ENCODE measurements at places on chromosomes 5 and 9.

DNA sequence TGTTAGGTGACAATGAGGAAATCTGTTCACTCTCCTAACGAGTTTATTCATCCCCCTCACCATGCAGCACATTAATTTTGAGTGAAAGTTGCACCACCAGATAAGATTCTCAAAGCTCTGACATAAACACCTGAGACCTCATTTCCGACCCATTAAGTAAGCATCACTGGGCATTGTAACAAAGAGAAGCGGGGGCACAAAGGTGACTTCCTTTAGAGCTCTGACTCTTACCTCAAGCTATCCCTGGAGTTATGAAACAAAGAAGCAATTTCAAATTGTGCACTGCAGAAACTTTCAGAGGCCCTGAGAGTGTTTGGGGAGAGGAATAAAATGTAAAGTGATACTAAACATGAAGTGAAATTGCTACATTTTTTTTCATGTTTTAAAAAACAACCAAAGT is 29.5 kb downstream of the C5orf15 start:
- DNase-seq = no peak

DNA sequence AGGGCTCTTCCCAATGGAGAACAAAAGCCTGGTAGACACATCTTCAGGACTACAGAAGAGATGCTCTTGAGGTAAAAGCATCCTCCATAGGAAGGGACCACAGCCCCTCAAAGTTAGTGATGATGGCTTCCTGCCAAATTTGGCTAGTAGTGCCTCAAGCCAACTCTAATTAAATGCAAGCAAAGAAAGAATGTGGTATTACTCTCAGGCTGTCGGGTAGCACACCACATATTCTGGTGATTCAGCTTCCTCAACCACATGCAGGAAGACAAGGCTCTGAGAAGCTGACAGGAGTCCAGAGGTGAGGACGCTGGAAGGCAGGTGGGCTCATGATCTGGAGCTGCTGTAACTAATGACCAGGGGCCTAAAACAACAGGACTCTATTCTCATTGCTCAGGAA is 37.2 kb upstream of the S1PR3 start:
- DNase-seq = no peak

- peak; percentile 14 for DNase-seq
Observed at GRCh38 chr5:175814691-175815090, 56.7 kb upstream of the CPLX2 start.

GRCh38 chr9:136644593-136645351 is 17.9 kb upstream of the EGFL7 start:
- DNase-seq = no peak

DNA sequence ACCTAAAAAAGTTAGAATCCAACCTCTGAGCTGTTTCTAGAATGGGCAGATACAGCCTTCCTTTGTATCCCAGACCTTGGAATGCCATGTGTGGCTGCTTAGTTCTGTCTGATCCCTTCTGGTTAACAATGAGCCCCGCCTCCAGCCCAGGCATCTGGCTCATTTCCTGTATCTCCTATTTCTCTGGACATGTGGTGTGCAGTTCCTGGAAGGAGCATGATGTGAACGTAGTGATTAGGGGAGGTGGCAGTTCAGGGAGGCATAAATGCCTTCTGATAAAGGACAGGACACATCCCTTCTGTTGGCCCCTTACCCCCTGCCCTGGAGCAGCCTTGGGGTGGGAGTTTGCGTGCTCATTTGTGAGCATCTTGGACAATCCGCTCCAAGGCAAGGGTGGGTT is 243.0 kb downstream of the ZSWIM6 start:
- peak; percentile 77 for DNase-seq

GRCh38 chr5:148992265-148992664 is 70.6 kb downstream of the SH3TC2 start:
- DNase-seq = no peak

- DNase-seq = no peak
Observed at GRCh38 chr9:114202396-114202795, 47.1 kb downstream of the COL27A1 start.

- DNase-seq = no peak
Observed at GRCh38 chr5:1955586-1955985, 72.9 kb upstream of the IRX4 start.

GRCh38 chr9:13607481-13608441 is 328.3 kb upstream of the MPDZ start:
- DNase-seq = peak; percentile 80

GRCh38 chr5:93452255-93452654 is 128.8 kb downstream of the NR2F1-AS1 start:
- no peak for DNase-seq

DNA sequence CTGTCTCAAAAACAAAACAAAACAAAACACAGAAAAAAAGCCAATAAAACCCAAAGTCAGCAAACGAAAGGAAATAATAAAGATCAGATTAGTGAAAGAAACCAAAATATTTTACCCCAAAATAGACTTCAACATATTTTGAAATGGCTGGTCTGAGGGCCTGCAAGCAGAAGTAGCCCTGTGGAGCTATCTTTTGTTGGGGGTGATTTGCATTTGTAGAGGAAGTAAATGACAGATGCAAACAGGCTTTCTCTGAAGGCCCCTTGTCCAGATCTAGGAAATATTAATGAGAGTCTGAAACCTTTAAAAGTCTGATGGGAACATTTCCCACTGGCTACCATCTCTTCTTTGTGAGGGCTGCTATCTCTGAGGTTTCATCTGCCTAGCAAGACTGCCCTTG is 74.0 kb downstream of the GCNT4 start:
- no peak for DNase-seq

GRCh38 chr5:94028001-94028400 is 286.6 kb upstream of the POU5F2 start:
- DNase-seq = no peak

DNA sequence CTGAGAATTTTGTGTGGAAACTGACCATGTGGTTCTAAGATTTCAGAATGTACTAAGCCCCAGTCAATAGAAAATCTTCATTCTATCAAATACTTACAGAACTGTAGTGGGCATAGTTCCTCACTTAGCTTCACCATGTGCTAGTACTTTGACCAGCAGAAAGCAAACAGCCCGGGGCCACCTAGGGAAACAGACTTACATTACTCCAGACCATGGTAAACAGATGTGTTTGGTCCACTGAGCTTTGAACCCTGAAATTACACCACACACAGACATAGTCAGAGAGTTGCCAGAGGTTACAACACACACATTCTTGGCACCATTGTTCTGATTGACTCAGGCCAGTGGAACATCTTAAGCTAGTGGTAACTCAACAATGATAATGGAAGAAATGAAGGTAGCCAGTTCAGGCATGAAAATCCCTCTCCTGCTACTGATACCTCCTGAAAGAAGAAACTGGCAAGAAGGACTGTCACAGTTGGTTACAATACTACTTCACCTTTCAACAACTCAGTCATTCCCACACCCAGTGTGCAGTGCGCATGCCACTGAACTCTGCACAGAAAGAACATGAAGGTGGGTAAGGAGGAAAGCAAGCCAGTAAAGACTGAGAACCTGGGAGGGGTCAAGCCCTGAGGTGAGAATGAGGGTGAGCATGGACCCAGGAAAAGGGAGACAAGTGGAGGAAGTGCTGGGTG is 18.7 kb upstream of the LECT2 start:
- no peak for DNase-seq

GRCh38 chr5:173718469-173718868 is 102.0 kb upstream of the BOD1 start:
- DNase-seq = no peak

GRCh38 chr5:58354827-58355226 is 105.1 kb downstream of the PLK2 start:
- no peak for DNase-seq

DNA sequence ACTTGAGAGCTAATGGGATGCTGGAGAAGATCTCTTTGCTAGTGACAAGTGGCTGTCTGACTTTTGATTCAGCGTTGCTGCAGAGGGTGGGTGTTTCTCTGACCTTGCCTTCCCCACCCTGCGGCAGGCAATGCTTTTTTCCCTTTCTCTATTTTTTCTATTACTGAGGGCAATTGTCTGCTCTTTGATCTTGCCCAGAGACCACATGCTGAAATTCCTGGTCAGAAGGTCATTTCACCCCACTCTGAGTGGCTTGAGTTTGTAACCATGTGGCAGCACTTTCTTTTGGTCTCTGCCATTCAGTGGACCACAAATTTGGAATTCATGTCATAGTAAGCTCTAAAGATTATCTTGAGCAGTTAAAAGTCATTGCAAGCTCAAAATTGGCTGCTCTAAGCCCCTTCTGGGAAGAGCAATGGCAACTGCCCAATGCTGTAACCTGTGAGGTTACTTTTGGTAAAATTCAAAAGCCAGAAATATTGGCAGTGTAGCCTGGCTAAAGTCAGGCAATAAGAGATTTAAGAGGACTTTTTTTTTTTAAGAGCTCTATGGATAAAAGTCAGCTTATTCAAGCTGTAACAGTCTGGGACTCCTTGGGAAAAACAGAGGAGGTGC is 30.4 kb upstream of the MTMR12 start:
- no peak for DNase-seq

- DNase-seq = no peak
Observed at GRCh38 chr5:167708449-167708848, 583.0 kb upstream of the WWC1 start.

GRCh38 chr9:26956860-26957233 is 635 bp downstream of the IFT74 start:
- DNase-seq = no peak

DNA sequence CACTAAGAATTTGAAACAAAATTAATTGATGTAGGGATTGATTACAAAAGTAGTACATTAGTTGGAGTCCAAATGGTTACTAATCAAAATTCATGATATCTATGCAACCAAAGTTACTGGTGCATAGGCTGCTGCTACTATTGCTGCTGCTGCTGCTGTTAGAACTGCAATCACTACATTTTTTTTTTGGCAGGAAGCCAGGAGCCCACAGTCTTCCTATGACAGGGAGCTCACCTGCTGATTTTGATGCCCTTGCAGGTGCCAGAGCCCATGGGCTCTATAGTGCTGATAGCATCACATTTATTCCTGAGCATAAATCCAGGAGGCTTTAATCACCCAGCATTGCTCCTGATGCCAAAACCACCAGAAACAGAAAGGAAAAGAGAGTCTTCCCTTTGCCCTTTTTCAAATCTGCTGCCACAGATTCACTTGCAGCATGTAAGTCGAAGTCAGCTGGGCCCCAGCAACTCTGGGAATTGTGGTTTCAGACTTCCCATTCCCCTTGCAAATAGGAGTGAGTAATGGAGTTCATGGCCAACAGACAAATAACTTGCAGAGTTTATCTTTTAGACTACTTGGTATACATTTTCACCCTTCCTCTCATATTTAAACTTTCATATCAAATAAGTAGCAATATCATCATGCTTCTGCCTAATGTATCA is 17.6 kb downstream of the SLCO6A1 start:
- no peak for DNase-seq

- no peak for DNase-seq
Observed at GRCh38 chr5:131230406-131230805, 33.4 kb upstream of the CDC42SE2 start.

GRCh38 chr9:79061752-79062616 is 509.8 kb upstream of the TLE4 start:
- DNase-seq = no peak

GRCh38 chr9:101737705-101738565 is 512 bp downstream of the GRIN3A start:
- DNase-seq = no peak

DNA sequence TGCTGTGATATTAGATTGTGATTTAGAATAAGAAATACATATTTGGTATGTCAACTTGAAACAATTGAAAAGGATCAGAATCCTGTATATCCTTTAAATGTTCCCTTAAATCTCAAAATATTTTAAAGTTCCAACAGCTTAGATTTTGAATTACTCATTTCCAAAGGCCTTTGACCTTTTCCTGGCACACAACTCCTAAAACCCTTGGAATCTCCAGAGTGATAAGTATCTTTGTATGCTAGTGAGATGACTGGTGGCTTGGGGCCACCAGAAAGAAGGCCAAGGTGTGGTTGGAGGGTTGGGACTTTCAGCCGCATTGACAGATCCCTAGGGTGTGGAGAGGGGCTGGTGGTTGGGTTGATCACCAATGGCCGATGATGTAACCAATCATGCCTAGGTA is 104.7 kb downstream of the YIPF5 start:
- DNase-seq = no peak

DNA sequence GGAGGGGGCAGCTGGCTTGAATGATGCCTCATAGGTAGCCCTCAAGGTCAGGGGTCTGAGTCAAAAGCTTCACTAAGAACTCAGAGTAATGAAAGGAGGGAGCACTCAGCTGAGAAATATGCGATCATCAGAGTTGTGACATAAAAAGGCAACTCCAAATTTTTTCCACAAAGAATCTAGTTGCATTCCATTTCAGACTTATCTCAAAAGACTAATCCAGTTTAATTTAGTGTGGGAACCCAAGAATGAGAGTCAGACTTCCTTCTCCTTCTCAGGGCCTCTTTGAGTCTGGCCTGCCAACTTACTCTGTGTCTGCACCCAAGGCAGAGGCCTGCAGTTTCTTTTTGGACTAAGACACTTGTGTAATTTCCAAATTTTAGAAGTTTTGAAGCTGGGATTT is 34.7 kb downstream of the GABRP start:
- peak; percentile 31 for DNase-seq

DNA sequence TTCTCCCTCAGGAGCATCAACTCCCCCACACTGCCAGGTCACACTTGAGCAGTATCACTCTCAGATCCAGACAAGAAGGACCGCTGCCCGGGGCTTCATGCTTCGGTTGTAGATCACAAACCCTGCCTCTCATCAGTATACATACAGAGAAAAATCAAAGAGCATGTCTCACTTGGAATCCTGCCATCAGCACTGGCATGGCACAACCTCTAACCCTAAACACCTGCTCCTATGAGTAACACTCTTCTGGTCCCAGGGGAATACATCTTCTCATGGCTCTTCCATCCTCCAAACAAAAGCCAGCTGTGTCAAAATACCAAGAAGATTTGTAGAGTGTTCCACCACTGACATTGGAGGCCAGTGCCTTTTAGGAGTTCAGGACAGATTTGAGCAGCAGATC is 84.8 kb upstream of the MIER3 start:
- no peak for DNase-seq

DNA sequence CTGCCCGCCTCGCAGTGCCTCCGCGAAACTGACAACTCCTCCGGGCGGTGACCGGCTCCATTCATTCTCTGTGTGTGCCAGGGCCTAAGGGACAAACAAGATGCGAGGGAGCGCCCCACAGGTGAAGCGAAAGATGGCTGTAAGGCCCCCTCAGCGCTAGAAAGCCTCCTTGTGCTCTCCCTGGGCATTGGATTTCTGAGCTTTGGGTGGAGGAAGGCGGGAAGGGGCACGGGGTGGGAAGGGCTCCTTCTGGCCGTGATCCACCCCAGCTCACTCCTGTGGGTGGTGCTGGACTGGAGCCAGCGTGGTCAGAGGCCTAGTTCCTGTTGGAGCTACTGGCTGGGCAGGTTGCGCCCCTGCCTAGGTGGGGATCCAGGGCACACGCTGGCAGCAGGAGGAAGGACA is 943 bp downstream of the GALNT12 start:
- DNase-seq = no peak

GRCh38 chr9:95979446-95979845 is 104.0 kb downstream of the ERCC6L2 start:
- no peak for DNase-seq

All from muscle of back (tissue), 13 donors.